Colonic mucosa (tissue), 4 donors: ENCODE measurements at places on chromosomes 6 and 20. TPM values are rescaled to one million over a fixed set of nuclear protein-coding genes. Genes with fewer than 3 reads are reported as not detected.

DNA sequence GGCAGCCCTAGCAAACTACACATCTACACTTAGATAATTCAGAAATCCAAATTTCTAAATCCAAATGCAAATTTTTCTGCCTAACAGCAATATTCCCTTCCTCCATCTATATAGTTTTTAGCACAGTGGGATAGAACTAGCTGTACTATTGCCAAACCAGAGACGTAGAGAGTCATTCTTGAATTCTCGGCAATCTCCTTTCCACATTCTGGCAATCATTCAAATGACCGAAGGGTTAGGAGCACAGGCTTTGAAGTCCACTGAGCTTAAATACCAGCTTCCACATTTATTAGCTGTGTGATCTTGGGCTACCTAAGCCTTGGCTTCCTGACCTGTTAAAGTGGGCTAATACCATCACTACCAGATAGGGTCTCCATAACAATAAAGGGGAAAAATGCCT lies 3.1 kb upstream of the RPS12 start:
- DNase-seq: no peak

The MTRF1L gene
- 20.2 TPM for total RNA-seq

- no peak for DNase-seq
These were observed 20.8 kb upstream of the EMILIN3 start for GRCh38 chr20:41387444-41387851.

The KCNK17 gene
- total RNA-seq: not detected

The ZC2HC1B gene
- total RNA-seq: not detected

The NR2E1 gene
- not detected for total RNA-seq

The DEFB124 gene
- not detected for total RNA-seq

- no peak for DNase-seq
These were observed 66.8 kb upstream of the RSPO3 start for GRCh38 chr6:127051571-127052260.

DNA sequence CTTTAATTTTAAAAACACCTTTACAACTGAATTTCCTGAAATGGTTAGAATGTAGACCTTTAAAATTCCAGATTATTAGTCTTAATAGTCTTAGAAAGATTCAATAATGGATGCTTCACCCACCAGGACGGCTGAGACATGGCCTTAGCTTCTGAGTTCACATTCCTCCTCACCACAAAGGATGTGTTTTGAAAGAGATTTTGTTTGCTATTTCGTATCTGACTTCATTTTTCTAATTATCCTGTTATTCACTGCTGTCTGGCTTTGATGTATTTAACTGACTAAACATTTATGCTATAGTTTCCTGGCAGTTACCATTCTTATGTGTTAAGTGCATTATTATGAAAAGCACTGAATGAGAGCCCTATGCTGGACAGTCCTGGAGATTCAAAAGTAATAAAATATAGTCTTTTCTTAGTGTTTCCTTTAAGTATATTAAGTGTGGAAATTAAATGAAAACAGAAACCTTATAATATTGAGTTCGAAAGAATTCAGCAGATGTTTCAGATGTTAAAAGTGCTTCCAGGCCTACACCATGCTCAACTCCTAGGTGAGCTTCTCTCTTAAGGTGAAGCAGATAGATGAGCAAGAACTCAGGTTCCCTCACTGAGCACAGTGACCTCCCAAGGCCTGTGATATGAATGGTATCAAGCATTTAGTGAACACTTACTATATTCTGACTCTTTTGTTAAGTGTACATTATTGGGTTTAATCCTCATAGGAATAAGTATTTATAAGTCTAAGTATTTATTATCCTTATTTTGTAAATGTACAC lies 40.3 kb downstream of the MAP3K4 start:
- no peak for DNase-seq

DNA sequence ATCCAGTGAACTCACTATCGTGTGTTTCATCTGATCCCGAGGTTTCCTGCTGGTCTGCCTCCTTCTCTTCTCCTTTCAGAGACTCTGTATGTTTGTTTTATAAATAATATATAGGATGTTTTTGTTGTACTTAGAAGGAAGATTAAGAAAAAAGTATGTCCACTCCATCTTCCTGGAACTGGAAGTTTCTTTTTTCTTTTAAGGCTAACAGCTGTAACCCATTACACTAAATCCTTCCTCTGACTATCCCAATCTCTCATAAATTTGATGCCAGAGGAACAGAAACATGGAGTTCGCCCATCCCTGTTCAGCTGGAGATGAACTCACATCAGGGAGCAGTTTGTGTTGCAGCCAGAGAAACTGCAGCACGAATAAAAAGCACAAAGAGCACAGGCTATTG lies 20.7 kb downstream of the RIPK1 start:
- no peak for DNase-seq

The STMN3 gene
- 2.5 TPM for total RNA-seq

- DNase-seq: peak; percentile 99
These were observed 72.7 kb downstream of the TRAM2 start for GRCh38 chr6:52503851-52504781.

GRCh38 chr6:41523915-41524633 lies 22.1 kb upstream of the FOXP4 start:
- no peak for DNase-seq

GRCh38 chr20:50338479-50339391 lies 148.1 kb downstream of the CEBPB start:
- no peak for DNase-seq

The PPP2R5D gene
- 38.5 TPM for total RNA-seq

DNA sequence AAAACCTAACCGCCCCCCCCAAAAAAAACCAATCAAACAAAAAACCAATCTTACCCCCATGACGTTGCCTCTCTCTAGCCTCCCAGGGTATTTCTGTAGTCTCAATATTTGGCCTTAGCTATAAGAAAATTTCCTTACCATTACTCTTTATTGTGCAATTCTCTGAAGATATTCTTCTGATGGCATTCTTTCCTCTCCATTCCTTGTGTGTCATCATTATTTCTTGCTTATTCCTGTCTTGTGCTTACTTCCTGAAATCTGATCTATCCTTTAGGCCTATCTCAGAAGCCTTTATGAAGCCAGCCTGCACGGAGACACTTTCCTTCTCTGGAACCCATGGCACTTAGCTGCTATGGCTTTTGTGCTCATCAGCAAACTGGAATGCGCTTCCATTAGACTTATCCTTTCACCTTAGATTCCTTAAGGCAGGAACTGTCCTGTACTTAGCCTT lies 65.9 kb upstream of the DDR1 start:
- DNase-seq: no peak

The DYNLT2 gene
- 1.4 TPM for total RNA-seq

GRCh38 chr20:33576432-33577125 lies 85.5 kb upstream of the C20orf144 start:
- no peak for DNase-seq

- no peak for DNase-seq
These were observed 62.0 kb downstream of the EZR start for GRCh38 chr6:158756977-158757752.

GRCh38 chr6:49531774-49532569 lies 18.5 kb upstream of the C6orf141 start:
- no peak for DNase-seq

- no peak for DNase-seq
These were observed 250.4 kb downstream of the NKAIN2 start for GRCh38 chr6:124054034-124054433.

DNA sequence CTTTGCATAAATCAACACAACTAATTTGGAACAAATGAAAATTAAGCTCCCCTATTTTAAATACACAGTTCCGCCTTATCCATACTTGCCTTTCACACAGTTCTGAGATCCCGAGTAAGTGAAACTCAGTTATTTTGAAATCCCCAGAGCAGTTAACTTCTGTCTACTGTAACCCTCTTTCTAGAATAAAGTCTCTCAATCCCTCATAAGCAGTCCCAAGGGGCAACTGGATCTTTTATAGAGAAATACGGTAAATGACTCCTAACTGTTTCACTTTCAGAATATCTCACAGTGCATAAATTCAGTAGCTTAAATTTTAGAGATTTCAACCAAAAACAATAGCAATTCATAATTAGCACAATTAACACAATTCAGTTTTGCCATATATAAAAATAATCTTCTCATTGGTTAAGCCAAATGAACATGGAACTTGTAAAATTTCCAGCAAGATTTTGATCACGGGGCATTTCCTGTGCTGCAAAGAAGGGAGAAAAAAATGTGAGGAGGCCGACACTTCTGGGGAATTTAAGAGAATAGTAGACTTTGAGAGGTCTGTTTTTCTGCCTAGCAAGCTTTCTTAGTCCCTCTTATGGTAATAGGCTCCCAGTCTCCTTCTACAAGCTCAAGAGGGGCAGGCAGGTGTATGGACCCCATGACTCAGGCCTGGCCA lies 78.3 kb downstream of the KIF6 start:
- DNase-seq: no peak

- DNase-seq: no peak
These were observed 474.6 kb downstream of the COL12A1 start for GRCh38 chr6:74731204-74731603.

DNA sequence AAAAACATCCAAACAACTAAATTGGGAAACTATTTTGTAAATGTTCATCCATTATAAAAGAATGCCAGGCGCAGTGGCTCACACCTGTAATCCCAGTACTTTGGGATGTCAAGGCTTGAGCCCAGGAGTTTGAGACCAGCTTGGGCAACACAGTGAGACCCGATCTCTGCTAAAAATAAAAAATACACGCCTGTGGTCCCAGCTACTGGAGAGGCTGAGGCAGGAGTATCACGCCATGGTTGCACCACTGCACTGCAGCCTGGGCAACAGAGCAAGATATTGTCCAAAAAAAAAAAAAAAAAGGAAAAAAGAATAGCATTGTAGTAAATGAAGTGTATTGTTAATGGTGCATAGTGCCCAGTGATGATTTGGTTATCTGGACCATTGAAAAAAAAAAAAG lies 38.7 kb downstream of the FKBP5 start:
- DNase-seq: no peak

DNA sequence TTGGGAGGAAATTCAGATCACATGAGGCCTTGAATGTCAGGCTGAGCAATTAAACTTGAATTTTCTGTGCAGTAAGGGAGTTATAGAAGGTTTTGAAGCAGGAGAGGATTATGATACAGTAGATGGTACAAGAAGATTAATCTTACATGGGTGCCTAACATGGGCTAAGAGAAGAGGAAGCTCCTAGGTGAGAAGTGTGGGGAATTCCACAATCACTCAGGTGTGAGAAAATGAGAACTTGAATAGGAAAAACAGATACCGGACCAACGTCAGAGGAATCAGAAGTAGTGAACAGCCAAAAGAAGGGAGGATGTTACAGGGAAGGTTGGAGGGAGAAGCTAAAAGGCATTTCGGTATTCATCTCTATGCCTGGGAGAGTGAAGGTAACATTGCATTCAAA lies 250.7 kb upstream of the SLC35B3 start:
- DNase-seq: no peak

DNA sequence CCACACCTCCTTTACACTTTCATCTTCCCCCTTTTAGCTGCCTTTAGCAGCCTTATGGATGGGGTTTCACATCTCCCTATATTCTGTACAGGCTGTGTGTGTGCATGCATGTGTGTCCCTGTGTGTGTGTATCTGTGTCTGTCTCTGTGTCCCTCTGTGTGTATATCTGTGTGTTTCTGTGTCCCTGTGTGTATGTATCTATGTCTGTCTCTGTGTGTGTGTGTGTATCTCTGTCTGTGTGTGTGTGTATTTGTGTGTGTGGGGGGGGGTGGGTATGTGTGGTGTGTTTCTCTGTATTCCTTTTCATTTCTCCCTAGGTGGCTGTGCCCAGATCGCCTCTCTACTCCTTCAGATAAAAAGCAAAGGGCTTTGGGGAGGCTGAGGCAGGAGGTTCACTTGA lies 52.2 kb upstream of the CD83 start:
- DNase-seq: no peak

The CEP85L gene
- total RNA-seq: 2.9 TPM

The RAB32 gene
- total RNA-seq: 54.6 TPM

- no peak for DNase-seq
These were observed 160.0 kb downstream of the COL21A1 start for GRCh38 chr6:56087421-56087820.

DNA sequence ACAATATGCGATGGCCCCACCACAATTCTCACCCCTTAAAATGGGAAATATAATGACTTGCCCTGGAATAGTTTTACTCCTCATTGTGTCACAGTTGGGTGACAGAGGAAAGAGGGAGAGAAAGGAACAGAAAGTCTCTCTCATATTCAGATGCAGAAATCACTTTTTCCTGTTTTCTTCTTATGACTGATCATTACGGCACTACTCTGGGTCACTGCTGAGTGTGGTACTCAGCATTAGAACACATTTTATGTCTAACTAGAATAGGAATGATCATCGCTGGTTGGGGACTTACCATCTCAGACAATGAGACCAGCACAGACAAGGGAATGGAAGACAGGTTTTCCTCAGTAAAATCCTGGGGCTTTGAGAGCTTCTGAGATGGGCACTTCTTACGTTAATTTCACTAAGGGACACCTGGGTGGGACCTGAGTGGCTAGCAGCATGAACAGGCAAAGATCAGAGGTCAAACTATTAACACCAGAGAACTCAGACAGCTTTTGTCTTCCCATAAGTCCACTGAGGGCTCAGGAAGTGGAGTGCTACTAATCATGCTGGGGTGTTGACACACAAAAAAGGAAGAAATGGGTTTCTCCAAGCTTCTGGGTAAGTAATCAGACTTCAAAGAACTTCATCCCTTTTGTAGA lies 54.9 kb upstream of the ARHGAP18 start:
- no peak for DNase-seq

- DNase-seq: no peak
These were observed 45.6 kb downstream of the TGM2 start for GRCh38 chr20:38119446-38119845.
